RWPE2 (cell line): ENCODE measurements at places on chromosomes 16 and 17.

- no peak for DNase-seq
Observed at GRCh38 chr16:19179546-19180490, 11.8 kb downstream of the SYT17 start.

GRCh38 chr17:37605813-37606505 is 3.3 kb downstream of the SYNRG start:
- DNase-seq, result no peak

GRCh38 chr16:78535098-78535497 is 435.6 kb downstream of the WWOX start:
- DNase-seq, result no peak

- no peak for DNase-seq
Observed at GRCh38 chr16:88453611-88454522, 787 bp downstream of the ZFPM1 start.

GRCh38 chr16:49019081-49019633 is 262.5 kb downstream of the CBLN1 start:
- no peak for DNase-seq

GRCh38 chr17:37060094-37060493 is 111.3 kb downstream of the AATF start:
- no peak for DNase-seq

DNA sequence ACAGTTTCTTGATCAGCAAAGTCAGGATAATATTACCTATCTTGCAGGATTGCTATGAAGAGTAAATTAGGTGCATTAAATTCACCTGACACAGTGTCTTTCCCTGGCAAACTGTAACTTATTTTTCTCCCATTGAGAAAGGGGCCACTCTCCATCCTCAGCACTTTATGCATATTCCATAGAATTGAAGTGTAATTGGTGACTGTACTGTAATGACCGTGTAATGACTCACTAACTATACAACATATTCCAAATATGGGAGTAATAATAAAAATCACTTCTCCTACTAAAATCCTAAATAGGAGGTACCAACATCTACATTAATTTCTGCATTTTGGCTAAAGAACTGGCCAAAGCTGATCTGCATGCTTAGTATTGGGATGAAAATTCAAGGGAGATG is 141.9 kb upstream of the NOG start:
- no peak for DNase-seq

DNA sequence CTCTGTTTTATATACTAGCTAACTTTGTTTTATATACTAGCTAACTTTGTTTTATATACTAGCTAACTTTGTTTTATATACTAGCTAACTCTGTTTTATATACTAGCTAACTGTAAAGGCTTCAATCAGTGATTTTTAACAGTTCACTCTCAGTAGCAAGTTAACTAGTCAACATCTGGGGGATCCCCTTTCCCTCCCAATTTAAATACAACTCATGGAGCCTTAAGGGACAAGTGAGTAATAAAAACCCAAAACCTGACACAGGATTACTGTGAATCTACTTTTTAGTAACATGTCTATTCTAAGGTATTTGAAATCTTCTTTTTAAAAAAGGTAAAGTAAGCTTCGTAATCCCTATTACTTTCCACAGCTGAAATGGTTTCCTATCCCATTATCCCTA is 32.2 kb downstream of the FAM222B start:
- no peak for DNase-seq

DNA sequence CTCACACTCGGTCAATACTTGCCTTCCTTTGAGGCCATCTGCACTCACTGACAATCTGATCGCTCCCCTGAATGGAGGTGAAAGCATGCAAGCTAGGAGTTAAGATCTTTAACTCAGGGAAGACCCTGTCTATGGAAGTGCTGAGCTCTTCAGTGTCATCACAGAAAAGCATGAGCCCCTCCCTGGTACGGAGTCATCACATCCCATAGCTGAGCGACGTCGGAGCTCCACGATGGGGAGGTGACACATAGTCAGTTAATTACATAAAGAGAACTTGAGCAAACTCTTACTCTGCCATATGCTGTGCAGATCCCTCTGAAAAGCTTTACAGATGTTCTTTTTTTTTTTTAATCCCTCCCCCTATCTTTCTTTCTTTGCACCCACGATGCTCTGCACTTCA is 463.2 kb downstream of the WWOX start:
- DNase-seq, result no peak

DNA sequence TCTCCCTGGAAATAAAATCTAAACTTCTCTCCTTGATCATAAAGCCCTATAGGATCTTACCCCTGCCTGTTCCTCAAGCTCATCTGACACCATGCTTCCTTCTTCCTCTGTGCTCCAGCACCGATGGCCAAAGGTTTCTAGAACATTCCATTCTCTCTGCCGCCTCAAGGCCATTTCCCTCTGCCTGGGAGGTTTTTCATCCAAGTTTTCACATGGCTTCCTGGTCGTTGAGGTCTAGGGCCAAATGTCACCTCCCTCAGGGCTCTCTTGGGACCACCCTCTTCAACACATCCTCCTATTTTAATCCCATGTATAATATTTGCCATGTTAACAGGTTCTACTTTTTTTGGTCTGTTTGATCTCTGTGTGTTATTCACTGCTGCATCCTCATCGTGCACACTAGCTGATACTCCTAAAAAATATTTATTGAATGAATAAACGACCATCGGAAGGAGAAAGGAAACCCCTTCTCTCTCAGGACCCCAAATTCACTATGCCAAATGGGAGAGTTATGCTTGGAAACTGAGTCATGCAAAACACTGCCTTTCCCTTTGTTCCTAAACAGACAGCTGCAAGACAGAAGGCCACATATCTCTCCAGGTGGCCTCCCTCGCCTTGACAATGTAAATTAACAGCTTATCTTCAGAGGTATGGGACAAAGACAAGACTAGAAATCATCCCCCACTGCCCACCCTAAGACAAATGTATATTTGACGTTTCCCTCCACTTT is 78.5 kb downstream of the XYLT1 start:
- no peak for DNase-seq

- DNase-seq, result no peak
Observed at GRCh38 chr17:51421525-51421924, 161.2 kb downstream of the UTP18 start.

GRCh38 chr16:14194721-14195120 is 123.6 kb downstream of the MRTFB start:
- DNase-seq, result no peak

- DNase-seq, result no peak
Observed at GRCh38 chr17:68658999-68659780, 58.0 kb upstream of the FAM20A start.

GRCh38 chr16:24729951-24730815 is 732 bp downstream of the TNRC6A start:
- DNase-seq, result no peak

DNA sequence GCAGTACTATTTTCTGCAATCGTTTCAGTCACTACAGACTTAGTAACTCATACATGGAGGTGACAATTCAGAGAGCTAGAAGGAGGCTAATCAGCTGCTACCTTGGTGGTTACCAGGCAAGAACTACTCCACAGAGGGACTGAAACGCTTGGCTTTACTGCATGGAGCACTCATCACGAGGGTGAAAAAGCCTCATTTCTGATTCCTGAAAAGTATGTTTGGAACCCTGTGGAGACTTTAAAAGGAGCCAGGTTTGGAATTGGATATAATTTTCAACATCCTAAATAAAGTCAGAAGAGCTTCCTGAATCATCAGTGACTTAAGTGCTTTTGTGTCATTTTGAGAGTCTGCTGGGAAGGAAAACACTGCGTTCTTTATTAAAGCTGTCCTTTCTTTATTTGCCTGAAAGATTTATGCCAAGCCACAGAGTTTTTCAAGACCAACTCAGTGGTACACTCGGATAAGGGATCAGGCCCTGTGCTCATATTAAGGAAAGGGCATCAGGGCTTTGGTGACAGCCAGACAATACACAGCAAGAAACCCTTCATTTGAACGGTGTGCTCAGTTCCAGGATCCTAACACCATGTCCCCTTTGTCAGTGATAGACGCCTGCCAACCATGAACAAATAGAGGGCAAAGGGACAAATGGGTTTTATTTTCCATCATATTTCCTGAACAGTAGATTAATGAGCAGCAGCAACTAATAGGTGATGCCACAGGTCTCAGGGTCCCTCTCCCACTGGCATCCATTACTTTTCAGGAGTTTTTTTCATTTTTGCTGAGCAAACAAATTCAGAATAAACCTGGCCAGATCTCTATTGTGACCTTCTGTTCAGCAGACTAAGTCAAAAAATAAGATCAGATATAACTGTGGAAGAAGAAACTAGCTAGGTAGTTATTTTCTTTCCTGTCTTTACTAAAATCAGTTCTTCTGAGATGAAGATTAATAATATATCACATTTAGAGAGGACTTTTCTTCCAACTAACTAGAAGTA is 80.5 kb upstream of the CLEC18B start:
- DNase-seq, result no peak

GRCh38 chr16:30374538-30374937 is at the start of gene MYL11:
Gene MYL11, plus strand, starts transcription at chr16:30374802. Its CDS starts 56 bp downstream, at chr16:30374858.
- no peak for DNase-seq

GRCh38 chr16:86823888-86824671 is 245.7 kb downstream of the FOXL1 start:
- DNase-seq, result no peak

GRCh38 chr16:25264597-25264996 is 7.0 kb upstream of the ZKSCAN2 start:
- DNase-seq, result no peak

GRCh38 chr16:86085795-86086194 is 186.8 kb downstream of the IRF8 start:
- peak; percentile 22 for DNase-seq

GRCh38 chr16:10849736-10850477 is 27.1 kb upstream of the CIITA start:
- no peak for DNase-seq

- no peak for DNase-seq
Observed at GRCh38 chr16:15576960-15577958, 65.7 kb downstream of the MARF1 start.

GRCh38 chr17:78172249-78173051 is 4.1 kb downstream of the SYNGR2 start:
- no peak for DNase-seq

DNA sequence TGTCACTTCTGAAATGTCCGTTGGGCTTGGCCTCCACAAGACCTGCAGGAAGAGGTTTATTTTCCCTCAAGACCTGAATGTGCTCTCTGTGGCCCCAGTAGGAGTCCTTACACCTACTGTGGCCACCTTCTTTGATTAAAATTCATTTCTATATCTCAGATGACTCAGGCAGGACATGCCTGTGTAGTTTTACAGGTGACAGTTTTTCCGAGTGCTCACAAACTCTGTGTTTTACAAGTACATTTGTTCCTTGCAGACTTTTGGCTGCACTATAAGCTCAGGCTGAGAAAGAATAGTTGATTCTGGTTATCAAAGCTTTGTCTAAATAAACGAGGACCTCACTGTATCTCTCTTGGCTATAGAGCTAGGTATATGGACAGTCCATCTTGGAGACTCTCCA is 257.1 kb downstream of the MAP2K4 start:
- no peak for DNase-seq

GRCh38 chr16:1333149-1333812 is at the start of gene BAIAP3:
Gene BAIAP3, plus strand, starts transcription at chr16:1333645. Its CDS starts 4,905 bp downstream, at chr16:1338550.
- DNase-seq, result no peak

GRCh38 chr17:47649972-47650524 is 329 bp downstream of the KPNB1 start:
- DNase-seq, result peak; percentile 76
